ENCODE measurements at places on chromosomes 12 and 14.

- DNase-seq, result no peak
These were observed 36.4 kb upstream of the PRIMA1 start for GRCh38 chr14:93824518-93825234.

DNA sequence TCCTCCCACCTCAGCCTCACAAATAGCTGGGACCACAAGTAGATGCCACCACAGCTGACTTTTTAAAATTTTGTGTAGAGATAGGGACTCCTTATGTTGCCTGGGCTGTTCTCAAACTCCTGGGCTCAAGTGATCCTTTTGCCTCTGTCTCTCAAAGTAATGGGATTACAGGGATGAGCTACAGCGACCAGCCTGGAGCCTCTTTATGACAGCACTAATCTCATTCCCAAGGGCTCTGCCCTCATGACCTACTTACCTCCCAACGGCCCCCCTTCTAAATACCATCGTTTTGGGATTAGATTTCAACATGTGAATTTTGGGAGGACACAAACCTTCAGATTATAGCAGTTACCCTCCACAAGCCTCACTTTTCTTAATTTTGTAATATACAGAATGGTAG, 150.6 kb upstream of the FUT8 start:
- DNase-seq, result no peak

GRCh38 chr12:77644915-77645605, 185.6 kb upstream of the NAV3 start:
- no peak for DNase-seq

DNA sequence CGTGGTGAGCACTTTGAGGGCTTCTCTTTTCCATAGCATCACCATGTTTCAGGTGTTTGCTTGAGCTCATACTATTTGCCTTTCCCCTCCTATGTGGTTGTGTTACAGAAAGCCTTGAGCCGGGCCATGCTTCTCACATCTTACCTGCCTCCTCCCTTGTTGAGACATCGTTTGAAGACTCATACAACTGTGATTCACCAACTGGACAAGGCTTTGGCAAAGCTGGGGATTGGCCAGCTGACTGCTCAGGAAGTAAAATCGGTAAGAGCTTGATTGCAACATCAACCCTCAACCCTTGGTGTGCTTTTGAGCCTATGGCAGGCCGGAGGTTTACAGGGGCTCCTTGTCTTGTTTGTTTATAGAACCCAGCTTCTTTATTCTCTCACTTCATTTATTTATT, 8.1 kb downstream of the LETMD1 start:
- DNase-seq, result no peak

DNA sequence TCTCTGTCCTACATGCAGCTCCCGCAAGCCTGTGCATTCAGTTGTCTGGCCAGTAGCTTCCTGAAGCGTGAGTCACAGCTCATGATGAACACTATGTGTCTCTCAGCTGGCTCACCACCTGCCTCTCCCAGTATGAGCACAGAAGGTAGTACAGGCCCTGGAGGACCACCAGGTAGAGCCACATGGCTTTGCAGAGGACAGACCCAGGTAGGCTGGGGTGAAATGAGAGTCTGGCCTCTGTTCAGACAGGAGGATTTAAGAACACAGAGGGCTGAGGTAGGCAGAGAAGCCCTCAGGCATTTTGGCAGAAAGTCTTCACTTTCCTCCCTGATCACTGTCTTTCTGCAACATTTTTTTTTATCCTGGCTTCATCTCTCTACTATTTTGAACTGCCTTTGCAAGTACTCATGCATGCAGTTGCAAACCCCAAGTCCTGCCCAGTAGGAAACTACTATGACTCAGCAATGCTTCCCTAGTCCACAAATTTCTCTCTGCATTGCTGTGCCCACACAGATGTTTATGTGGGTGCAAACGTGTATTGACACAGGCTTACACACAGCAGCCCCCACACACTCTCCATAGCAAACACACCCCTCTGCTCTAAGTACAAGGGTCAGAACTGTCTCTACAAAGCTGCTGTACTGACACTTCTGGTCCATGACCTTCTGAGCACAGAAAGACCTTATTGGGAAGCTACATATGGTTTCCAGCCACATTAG, 7.2 kb upstream of the SDR9C7 start:
- no peak for DNase-seq

- no peak for DNase-seq
These were observed 22.3 kb downstream of the CRADD start for GRCh38 chr12:93699271-93700145.

- no peak for DNase-seq
These were observed 8.6 kb downstream of the TC2N start for GRCh38 chr14:91858536-91859275.

DNA sequence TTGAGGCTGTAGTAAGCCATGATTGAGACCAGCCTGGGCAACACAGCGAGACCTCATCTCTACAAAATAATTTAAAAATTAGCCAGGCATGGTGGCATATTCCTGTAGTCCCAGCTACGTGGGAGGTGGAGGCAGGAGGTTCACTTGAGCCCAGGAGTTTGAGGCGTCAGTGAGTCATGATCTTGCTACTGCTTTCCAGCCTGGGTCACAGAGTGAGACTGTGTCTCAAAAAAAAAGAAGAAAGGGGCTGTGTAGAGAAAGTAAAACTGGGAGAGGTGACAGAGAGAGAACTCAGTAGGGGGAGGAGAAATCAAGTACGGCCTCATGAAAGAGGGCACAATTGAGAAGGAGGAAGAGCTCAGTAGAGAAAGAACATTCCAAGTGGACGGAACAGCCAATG, 12.4 kb downstream of the TECPR2 start:
- DNase-seq, result no peak

- no peak for DNase-seq
These were observed 52.0 kb downstream of the SLC38A4 start for GRCh38 chr12:46773586-46774321.

DNA sequence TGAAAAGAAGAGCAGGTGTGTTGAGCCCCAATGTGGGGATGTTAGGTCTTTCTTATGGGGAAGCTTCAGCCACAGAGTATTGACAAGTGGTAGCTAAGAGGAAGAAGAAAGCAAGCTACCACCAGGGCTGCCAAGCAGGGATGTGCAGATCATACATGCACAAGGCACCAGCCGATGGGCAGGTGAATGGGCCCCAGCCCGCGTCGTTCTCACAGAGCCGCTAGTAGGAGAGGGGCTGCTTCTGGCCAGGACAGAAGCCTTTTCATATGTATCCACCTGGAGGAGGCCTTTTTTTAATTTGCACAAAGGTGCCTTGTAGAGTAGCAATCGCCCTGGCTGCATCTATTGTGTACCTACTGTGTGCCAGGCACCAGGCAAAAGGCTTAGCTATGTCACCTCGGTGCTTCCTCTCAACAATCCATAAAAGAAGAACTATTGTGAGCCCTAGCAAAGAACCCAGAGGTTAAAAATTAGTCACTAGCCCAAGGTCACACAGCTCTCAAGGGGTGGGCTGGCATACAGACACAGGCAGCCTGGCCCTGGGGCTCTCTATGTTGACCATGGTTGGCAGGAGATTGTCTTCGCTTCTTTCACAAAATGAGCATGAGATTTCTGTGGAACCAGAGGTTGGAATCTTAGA, 8.2 kb downstream of the NUAK1 start:
- DNase-seq, result no peak

DNA sequence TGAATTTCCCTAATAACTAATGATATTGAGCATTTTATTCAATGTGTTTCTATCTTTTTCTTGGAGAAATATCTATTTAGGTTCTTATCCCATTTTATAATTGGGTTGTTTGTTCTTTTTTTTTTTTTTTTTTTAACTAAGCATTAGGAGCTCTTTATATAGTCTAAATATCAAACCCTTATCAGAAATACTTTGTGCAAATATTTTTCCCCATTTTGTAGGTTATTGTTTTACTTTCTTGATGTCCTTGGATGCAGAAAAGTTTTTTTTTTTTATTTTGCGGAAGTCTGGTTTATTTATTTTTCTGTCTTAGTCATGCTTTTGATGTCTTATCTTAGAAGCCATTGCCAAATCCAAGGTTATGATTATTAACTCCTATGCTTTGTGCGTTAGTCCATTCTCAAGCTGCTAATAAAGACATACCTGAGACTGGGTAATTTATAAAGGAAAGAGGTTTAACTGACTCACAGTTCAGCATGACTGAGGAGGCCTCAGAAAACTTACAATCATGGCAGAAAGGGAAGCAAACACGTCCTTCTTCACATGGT, 434.3 kb upstream of the TBX3 start:
- no peak for DNase-seq

- DNase-seq, result no peak
These were observed 397.9 kb upstream of the ATP2B1 start for GRCh38 chr12:90106568-90106967.

GRCh38 chr12:94175763-94176668, 27.6 kb downstream of the PLXNC1 start:
- DNase-seq, result no peak

DNA sequence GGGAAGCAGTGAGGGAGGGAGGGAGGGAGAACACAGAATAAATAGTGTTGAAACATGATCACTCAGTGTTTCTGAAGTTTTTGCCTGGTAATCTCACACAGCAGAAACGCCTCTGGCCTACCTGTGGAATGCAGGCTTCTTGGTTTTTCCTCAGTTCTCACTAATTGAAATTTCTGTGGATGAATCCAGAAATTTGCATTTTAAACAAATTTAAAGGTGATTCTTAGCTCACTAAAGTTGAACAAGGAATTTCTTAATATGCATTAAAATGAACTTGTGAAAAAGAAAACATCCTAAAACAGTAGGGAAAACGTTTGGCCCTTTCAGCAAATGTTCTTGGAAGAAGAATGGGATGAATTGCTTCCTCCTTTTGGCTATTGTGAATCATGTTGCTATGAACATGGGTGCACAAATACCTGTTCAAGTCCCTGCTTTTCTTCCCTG, 1.4 kb downstream of the RNASE9 start:
- DNase-seq, result no peak

DNA sequence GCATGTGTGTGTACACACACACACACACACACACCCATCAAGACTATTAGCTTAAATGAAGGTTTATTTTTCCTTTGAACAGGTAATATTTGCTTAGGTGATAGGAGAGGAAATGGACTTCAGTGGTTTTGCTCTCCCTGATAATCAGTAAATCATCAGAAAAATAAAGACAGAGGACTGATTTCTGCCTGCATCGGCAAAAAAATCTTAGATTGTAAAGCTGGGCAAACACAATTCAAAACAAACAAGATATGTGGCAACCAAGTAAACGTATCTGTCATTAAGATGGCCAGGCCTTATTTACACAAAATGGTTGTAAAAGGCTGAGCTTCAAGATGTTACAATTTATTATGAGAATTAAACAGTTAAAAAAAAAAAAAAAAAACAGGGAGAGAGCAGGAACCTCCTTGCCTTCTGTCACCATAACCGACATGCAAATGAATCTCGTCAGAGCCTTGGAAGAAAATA, 31.3 kb downstream of the PRKD1 start:
- DNase-seq, result no peak

- no peak for DNase-seq
These were observed 56.5 kb upstream of the PAWR start for GRCh38 chr12:79747274-79747673.

GRCh38 chr12:120474616-120474960, 5.0 kb upstream of the SRSF9 start:
- no peak for DNase-seq

DNA sequence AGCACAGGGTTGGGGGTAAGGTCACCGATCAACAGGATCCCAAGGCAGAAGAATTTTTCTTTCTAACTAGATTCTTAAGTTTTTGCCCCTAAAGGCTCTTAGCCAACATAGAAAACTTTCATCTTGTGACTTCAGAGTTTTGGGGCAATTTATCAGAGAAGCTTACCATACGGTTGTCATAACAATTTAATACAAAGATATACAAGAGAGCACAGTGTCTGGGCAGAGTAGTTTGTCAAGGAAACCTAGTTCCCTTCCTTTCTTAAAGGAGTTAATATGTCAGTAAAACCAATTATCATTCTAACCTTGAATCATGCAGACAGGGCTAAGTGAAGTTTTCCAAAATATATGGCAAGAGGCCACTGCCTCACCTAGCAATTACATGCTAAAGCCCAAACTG, 18.4 kb downstream of the NR2C1 start:
- no peak for DNase-seq

DNA sequence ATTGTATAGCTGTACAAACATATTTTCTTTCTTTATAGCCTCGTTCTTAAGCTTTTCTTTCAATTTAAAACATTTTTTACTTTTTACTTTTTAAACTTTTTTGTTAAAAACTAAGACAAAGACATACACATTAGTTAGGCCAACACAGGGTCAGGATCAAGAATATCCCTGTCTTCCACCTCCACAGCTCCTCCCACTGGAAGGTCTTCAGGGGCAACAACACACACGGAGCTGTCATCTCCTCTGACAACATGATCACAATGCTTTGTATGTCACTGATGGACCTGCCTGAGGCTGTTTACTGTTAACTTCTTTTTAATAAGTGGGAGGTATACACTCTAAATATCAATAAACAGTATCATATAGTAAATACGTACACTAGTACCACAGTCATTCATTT, 191.3 kb downstream of the SYT10 start:
- no peak for DNase-seq

GRCh38 chr14:89544636-89545301, 127.7 kb upstream of the FOXN3 start:
- no peak for DNase-seq

- no peak for DNase-seq
These were observed 3.0 kb upstream of the METTL17 start for GRCh38 chr14:20986811-20987210.

DNA sequence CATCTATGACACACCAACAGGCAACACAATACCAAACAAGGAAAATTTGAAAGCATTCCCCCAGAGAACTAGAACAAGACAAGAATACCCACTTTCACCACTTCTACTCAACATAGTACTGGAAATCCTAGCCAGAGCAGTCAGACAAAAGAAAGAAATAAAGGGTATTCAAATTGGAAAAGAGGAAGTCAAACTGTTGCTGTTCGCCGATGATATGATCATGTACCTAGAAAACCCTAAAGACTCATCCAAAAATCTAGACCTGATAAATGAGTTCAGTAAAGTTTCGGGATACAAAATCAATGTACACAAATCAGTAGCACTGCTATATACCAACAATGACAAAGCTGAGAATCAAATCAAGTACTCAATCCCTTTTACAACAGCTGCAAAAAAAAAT, 8.1 kb upstream of the ATL1 start:
- DNase-seq, result no peak

DNA sequence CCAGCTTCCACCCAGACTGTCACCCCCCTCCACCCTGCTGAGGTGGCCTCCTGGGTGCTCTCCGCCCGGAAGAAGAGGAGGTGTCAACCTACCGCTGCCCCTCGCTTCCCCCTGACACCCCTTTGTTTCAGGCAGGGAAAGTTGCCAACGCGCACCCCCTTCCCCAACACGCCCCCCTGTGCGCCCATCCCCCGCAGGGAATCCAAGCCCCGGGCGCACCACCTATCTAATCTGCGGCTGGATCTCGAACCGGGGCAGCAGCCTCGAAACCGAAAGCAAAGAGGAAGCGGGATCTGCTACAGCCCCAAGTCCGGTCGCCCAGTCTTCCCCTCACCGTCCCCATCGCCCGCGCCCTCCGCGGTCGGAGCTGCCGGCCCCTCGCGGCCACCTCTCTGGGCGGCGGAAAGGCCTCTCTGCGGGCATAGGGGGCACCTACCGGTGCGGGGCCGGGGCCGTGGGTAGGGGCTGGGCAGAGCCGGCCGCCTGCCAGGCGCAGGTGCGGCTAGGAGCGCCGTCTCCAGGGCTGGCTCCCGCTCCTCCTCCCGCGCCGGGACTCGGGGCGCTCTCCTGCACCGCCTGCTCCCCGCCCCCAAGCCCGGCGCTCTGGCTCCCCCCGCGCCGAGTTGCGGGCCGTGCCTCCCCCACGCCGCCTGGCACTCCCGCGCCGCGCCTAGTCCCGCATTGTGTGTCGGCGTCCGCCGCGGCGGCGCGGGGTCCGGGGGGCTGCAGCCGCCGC, 18.3 kb upstream of the PLEKHH1 start:
- DNase-seq, result peak; percentile 23

- DNase-seq, result peak; percentile 55
These were observed 589 bp upstream of the HVCN1 start for GRCh38 chr12:110689281-110690126.

All from activated gamma-delta T cell treated with Interleukin-2 at 50 U/mL for 16 hours (primary cell).